ENCODE measurements at places on chromosomes 13 and 19.

DNA sequence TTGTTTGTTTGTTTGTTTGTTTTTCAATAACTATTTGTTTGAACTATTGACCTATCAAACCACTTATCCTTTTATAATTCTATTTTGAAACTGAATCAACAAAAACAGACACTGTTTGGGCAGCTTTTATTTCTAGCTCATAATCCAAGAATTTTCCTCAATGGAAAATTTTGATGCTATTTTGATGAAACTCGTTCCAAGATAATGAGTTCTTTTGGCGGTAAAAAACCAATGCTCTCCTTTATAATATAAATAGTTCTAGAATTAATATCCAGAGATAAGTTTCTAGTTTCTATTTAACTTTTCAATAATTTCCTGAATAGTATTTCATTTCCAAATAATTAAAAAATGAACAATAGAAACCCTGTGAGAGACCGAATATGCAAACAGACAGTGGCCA lies 146.5 kb upstream of the EDNRB start:
- DNase-seq: no peak

DNA sequence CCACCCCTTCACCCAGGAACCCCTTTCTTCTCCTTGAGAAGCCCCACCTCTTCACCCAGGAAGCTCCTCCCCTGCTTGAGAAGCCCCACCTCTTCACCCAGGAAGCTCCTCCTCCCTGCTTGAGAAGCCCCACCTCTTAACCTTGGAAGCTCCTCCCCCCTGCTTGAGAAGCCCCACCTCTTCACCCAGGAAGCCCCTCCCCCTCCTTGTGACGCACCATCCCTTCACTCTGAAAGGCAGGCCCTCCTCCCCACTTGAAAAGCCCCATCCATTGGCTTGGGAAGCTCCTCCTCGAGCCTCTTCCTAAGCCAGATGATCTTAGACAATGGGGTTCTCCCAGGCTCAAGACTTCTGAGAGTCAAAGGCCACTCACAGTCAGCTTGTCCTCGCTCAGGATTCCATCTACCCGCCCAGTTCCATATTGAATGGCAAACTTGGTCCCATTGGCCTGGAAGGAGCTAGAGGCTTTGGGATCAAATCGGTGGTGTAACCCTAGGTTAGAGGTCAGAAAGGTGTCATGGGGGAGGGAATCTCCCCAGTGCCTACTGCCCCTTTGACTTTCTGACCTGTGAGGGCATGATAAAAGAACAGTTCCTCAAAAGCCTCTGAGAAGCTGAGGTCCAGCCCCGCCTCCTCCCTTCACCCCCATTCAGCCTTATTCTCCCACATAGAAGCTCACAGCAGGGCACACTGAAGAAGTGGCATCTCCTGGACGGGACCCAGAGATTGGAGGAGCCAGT lies 4.0 kb downstream of the NAPSA start:
- no peak for DNase-seq

- no peak for DNase-seq
Measured at GRCh38 chr13:20505405-20506366, 20.0 kb downstream of the CRYL1 start.

GRCh38 chr19:33235996-33236350 lies 10.3 kb upstream of the SLC7A10 start:
- DNase-seq: no peak

DNA sequence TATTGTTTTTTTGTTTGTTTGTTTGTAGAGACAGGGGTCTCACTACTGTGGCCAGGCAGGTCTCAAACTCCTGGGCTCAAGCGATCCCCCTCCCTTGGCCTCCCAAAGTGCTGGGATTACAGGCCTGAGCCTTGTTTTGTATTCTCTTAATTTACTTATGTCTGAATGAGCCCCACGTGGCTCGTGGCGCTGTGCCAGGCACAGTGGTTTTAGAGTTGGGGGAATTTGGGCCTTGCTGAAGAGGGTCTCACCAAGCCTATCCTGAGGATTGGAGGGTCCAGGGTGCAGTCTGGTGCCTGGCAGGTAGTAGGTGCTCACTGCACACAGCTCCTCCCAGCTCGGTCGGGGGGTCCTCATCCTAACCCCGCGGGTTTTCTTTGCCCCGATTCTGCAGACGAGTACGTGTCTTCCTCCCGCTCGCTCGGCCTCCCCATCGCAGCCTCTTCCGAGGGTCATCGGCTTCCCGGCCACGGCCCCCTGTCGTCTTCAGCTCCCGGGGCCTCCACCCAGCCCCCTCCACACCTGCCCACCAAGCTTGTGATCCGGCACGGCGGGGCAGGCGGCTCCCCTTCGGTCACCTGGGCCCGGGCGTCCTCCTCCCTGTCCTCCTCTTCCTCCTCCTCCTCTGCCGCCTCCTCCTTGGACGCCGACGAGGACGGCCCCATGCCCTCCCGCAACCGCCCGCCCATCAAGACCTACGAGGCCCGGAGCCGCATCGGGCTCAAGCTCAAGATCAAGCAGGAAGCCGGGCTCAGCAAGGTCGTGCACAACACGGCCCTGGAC lies 12.1 kb upstream of the EHD2 start:
- DNase-seq: no peak

GRCh38 chr13:32153056-32153455 lies 121.5 kb downstream of the FRY start:
- DNase-seq: no peak

- no peak for DNase-seq
Measured at GRCh38 chr13:110251193-110251819, 55.7 kb downstream of the COL4A1 start.

DNA sequence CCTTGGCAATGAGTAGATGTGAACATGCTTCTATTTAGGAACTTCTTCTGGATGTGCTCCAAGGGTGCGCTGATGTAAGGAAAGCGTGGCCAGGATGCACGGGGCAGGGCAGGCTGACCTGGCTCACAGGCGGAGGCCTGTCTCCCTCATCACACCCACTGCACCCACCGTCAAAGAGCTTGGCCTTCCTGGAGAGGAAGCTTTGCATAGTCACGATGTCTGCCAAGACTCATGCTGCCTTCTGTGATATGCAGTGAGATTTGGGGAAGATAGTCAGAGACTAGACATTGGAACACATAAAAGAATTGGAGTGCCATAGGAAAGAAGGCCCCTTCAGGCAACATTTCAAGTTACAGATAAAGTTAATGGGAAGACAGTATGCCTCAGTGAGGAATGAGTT lies 82.0 kb downstream of the MYO16 start:
- no peak for DNase-seq

- DNase-seq: no peak
Measured at GRCh38 chr19:20151617-20152145, 15.3 kb upstream of the ZNF486 start.

- no peak for DNase-seq
Measured at GRCh38 chr13:70394031-70394548, 285.8 kb upstream of the KLHL1 start.

- no peak for DNase-seq
Measured at GRCh38 chr13:38537051-38537450, 149.8 kb upstream of the FREM2 start.

GRCh38 chr19:47095476-47096099 lies 18.0 kb downstream of the ZC3H4 start:
- no peak for DNase-seq

- no peak for DNase-seq
Measured at GRCh38 chr19:30999726-31000125, 349.5 kb downstream of the TSHZ3 start.

- DNase-seq: peak; percentile 88
Measured at GRCh38 chr19:52535771-52536447, 8.4 kb downstream of the ZNF808 start.

GRCh38 chr19:3546119-3546518 lies 7.1 kb downstream of the TEKTIP1 start:
- DNase-seq: no peak

DNA sequence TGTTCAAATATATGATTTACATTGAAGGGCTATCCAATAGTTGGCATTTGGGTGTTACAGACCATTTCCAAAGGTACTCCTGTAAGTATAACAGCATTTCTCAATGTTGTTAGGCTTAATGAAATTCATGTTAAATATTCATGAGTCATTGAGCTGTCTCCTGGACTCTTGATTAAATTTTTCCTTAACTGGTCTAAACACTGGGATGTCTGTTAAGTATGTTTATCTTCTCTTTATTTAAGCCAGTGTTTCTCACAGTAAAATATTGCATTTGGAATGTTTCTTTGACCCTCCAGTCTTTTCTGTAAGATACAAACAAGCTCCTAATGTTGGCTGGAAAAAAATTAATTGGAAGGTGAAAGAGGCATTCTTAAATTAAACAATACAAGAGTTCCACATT lies 402.5 kb upstream of the HTR2A start:
- no peak for DNase-seq

- no peak for DNase-seq
Measured at GRCh38 chr13:33353210-33353609, 67.7 kb upstream of the STARD13 start.

- DNase-seq: no peak
Measured at GRCh38 chr13:55967055-55967454, 1173.7 kb upstream of the PRR20A start.

DNA sequence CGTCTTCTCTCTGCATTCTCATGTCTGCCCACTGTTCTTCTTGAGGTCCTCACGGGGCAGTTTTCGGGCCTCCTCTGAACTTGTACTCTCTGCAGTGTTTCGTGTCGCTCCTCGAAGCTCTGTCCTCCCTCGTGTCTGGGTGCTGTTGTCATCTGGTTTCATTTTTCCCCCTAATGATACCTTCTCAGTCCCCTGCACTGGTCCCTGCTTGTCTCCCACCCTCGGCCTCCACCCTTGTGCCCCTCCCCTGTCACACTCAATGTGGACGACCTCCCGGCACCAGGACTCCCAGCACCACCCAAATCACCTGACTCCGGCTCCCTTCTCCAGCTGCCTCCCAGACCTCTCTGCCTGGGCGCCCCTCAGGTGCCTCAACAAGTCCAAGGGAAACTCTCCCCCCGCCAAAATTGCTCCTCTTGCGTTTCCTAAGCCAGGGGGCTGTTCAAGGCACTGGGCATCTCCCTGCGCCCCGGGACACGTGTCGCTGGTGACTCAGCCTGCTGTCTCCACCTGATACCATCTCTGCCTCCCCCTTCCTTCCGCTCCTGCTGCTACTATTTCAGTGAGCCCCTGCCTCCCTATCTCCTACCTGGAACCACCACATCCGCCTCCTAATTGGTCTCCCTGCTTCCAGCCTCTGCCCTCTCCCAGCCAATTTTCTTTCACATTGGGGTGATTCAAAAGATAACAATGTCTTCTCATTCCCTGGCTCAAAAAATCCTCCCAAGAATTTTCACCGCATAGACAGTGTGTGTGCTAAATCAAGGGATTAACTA lies 49.5 kb downstream of the RFX2 start:
- DNase-seq: no peak

GRCh38 chr13:56501750-56502149 lies 639.0 kb upstream of the PRR20A start:
- no peak for DNase-seq

GRCh38 chr19:41223431-41224234 lies 4.6 kb downstream of the AXL start:
- DNase-seq: no peak

- no peak for DNase-seq
Measured at GRCh38 chr13:40318366-40318765, 348.1 kb downstream of the FOXO1 start.

GRCh38 chr19:2945575-2946184 lies 909 bp upstream of the ZNF77 start:
- no peak for DNase-seq

DNA sequence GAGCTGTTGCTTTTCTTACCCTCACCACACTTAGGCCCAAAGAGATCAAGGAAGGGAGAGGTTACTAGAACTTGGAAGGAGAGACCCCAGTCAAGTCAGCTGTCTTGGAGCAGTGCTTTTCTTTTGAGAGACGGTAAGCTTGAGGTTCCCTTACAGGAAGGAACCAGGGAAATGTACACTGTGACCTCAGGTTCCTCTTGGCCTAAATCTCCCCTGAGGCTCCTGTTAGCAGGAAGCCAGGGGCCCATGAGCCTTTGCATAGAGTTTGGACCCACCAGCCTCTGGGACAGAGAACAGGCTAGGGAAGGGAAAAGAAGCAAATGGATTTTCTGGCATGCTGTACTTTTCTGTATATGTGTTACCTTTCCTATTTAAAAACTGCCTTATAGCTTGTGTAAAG lies 5.9 kb upstream of the GPR18 start:
- no peak for DNase-seq

DNA sequence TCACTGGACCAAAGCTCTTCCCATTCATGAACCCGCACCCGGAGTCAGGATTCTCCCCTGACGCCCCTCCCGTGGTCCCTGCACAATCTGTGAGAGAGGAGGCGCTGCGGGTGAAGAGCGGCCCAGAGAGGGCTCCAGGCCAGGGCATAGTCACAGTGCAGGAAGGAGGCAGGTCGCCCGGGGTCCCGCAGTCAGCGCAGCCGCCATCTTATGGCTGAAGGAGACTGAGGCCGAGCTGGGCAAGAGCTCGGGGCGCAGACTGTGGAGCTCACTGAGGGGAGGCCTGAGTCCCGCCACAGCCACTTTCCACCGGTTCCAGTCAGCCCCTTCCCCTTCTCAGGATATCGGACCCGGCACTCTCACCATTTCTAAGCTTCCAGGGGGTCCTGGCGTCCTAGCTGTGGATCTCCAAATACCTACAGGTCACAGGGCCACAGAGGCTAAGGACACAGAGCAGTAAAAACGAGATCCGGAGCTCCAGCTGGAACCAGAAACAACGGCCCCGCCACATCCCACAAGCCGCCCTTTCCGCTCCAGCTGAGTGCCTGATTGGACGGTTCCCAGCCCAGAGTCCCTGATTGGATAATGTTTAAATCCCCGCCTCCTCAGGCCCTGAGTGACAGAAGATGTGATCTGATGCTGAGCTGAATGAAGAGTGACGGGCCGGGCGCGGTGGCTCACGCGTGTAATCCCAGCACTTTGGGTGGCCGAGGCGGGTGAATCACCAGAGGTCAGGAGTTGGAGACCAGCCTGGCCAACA lies at the start of gene ZNF99:
Gene ZNF99, minus strand, starts transcription at position 501 of the 760 bp plus-strand sequence. Its CDS starts 135 bp downstream, at position 366.
- no peak for DNase-seq

- DNase-seq: no peak
Measured at GRCh38 chr19:771332-771785, 20.4 kb downstream of the MISP start.

DNA sequence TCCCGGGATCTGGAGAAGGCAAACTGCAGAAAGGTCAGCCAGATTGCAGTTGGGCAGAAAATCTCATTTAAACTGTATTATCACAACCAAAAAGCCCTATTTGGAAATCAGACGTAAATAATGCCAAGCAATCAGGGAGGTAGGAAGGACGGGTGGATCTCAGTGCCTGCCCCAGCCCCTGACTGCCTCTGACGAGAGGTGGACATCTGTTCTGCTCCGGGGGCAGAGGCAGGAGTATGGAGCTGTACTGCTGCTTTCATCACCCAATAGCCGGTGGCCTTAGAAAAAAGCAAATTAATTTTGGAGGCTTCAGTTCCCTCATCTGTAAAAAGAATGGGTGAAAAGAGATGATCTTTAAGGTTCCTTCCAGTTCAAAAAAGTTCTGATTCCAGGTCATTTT lies 43.6 kb upstream of the WASF3 start:
- no peak for DNase-seq
